ENCODE measurements at places on chromosomes 11 and 22.

DNA sequence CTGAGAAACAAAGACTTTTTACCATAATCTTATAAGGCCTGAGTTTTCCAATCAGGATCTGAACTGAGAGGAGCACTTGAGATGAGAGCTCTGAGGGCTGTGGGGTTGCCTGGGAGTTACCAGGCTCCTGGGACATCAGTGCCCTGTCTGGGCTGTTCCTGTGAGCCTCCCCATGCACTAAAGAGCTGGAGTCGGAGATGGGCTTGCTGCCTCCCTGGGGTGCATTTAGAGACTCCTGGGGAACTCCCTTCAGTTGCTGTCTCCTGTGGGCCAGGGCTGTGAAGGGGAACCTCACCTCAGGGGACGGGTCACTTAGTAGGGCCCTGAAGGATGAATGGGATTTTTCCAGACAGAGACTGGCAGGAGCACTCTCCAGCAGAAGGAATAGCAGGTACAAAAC is 33.3 kb downstream of the KCNC1 start:
- DNase-seq = no peak

DNA sequence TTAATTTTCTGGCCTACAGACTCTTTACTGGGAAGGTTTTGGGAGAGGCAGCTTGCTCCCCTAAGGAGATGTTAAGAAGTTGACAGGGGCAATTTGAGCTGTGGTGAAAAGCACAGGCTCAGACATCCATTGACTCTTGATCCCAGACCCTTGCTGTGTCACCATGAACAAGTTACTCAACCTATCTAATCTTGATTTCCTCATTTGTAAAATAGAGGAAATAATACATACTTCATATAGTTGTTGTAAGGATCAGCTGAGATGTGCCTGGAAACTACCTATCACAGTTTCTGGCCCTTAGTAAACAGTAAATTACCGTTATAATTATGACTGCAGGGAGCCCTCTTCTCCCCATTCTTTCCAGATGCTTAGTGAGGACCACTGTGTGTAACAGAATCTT is 16.6 kb upstream of the SCGB1D4 start:
- no peak for DNase-seq

GRCh38 chr11:71238285-71238875 is 14.0 kb downstream of the SHANK2 start:
- DNase-seq = no peak

GRCh38 chr11:30573951-30574350 is 12.2 kb downstream of the MPPED2 start:
- no peak for DNase-seq

DNA sequence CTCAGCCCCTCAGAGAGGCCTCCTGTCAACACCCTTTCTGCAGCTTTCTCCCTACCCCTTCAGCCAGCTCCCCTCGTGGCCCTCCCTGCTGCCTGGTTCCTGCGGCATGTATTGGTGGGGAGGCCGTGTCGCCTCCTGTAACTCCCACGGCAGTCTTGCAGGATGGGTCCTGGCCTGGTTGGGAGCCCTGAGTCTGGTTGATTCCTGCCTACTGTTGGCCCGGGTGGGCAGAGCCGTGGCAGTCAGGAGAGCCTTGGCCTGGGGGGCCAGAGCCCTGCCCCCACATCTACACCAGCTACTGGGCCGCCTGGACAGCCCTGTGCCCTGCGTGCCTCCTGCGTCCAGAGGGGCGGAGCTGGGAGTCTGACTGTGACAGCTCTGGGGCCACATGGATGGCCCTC is 30.3 kb upstream of the GRAMD4 start:
- no peak for DNase-seq
